ENCODE measurements at places on chromosomes 5 and 9. TPM values are rescaled to one million over a fixed set of nuclear protein-coding genes. Genes with fewer than 3 reads are reported as not detected.

TAF11L5 gene
- not detected for total RNA-seq

ROPN1L gene
- total RNA-seq: not detected

LHFPL2 gene
- total RNA-seq: 45.1 TPM

FOXD4 gene
- total RNA-seq: 0.46 TPM

UBE2QL1 gene
- 0.30 TPM for total RNA-seq

FOXD4L3 gene
- not detected for total RNA-seq

CHSY3 gene
- total RNA-seq: 2.2 TPM

SOX30 gene
- total RNA-seq: not detected

KIF24 gene
- 1.4 TPM for total RNA-seq

CAVIN4 gene
- 0.20 TPM for total RNA-seq

PCDHB12 gene
- total RNA-seq: 6.9 TPM

NXNL2 gene
- total RNA-seq: 1.9 TPM

ZNF883 gene
- total RNA-seq: 3.2 TPM

PCDHA4 gene
- total RNA-seq: 2.5 TPM

RASGEF1C gene
- total RNA-seq: 0.57 TPM

IFNA14 gene
- total RNA-seq: not detected

SGCD gene
- 24.0 TPM for total RNA-seq

TRIM41 gene
- total RNA-seq: 8.2 TPM

MUSK gene
- total RNA-seq: not detected

TLR4 gene
- 6.3 TPM for total RNA-seq

LHX6 gene
- total RNA-seq: 6.9 TPM

GRM6 gene
- total RNA-seq: not detected

ZDHHC11 gene
- total RNA-seq: 1.7 TPM

NPDC1 gene
- total RNA-seq: 49.9 TPM

SPATA24 gene
- 2.1 TPM for total RNA-seq

ZBTB26 gene
- 10.7 TPM for total RNA-seq

ANKRD34B gene
- total RNA-seq: under 0.01 TPM

ZBTB34 gene
- 9.2 TPM for total RNA-seq

PAIP2 gene
- 90.4 TPM for total RNA-seq

ADAMTS12 gene
- 7.5 TPM for total RNA-seq

FOXD4L4 gene
- not detected for total RNA-seq

DMAC1 gene
- total RNA-seq: 19.1 TPM

PCA3 gene
- total RNA-seq: not detected

NR2F1 gene
- total RNA-seq: 109 TPM

Data from ovary (tissue), 10 donors.